ENCODE measurements at places on chromosomes 13 and 19. TPM values are rescaled to one million over a fixed set of nuclear protein-coding genes. Genes with fewer than 3 reads are reported as not detected.

DNA sequence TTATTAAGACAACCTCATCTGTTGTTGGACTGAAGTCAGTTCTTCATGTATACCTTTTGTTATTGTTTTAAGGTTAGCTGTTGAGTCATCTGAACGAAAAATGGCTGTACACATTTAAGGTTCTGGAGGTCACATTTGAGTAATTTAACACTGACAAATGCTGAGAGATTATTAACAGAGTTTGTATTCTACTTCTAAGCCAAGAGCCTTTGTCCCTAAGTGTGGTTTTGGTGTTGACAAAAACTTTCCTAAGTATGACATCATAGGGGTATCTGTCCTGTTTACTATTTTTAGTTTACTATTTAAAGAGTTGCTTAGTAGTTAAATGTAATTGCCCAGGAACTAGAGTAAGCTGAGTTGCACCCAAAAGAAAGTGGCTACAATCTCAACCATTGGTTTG lies 71.9 kb downstream of the CDK8 start:
- no peak for ATAC-seq

DNA sequence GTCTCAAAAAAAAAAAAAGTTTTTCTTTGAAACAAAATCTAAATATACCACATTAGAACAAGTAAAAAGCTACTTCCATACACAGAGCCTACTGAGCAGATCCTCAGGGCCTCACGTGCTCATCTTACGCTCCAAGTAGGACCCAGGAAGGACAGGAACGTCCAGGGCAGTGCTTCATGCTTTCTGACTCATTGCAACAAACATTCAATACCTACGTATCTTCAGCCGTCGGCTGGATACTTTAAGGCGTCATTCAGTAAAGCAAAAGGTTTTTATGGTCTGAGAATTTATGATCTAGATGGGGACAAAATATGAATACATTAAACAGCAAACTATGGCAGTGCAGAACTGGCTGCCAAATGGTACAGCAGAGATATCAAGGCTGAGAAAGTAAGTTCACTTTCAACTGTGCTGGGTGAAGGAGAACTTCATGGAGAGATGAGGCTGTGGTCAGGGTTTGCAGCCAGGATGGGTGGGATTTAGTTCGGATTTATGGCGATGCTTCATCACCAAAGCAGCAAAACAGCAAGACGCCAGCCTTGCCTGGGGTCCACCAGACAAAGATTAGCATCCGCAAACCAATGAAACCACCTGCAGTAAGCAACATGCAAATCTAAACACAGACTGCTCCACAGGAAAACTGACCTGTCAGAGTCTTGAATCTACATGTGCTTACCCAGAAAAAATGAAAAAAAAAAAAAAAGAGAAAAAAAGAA lies 20.5 kb downstream of the CARS2 start:
- ATAC-seq, result peak; percentile 58

- peak; percentile 7 for ATAC-seq
Measured at GRCh38 chr19:42301646-42302203, at the start of gene PRR19. PRR19 (plus strand) TSS chr19:42302132; CDS start chr19:42309585, 7,453 bp downstream.

DNA sequence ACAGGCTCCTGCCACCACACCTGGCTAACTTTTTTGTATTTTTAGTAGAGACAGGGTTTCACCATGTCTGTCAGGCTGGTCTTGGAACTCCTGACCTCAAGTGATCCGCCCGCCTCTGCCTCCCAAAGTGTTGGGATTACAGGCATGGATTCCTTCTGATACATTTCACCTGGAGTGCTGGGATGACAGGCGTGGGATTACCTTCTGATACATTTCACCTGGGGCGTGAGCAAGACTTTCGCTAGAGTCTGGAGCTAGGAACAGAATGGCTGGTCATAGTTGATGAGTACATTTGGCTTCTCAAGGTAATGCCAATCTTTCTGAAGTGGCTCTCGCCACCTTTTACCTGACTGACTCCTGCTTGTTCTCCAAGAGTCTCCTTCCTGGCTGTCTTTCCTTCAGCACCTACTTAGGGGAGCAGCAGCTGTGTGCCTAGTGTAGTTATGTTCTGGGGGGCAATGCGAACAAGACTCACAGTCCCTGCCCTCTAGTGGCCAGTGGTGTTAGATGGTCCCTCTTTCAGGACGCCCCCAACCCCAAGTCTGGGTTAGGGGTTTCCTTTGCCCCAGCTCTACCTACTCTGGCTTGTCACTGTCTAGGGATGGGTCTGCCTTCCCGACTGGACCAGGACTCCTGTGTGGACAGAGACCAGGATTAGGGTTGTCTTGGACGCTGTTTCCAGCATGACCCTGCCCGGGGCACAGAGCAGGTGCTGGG lies 19.3 kb downstream of the PPP1R37 start:
- no peak for ATAC-seq

DNA sequence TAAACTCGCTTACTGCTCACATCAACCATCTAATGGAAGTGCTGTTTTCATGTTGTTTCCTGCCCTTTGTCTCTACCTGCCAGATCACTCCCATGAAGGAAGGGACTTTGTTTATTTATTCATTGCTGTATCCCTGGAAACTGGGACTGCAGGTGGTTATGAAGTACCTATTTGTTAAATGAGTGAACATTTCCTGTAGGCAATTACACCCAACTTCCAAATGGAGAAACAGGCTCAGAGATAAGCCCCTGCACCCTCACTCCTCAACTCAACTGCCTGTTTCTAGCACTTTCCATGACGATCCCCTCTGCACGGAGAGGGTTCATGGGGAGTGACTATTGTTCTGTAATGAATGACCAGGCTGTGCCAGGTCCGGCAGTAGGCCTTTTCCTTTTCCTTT lies 1.9 kb upstream of the SELENOW start:
- no peak for ATAC-seq

DNA sequence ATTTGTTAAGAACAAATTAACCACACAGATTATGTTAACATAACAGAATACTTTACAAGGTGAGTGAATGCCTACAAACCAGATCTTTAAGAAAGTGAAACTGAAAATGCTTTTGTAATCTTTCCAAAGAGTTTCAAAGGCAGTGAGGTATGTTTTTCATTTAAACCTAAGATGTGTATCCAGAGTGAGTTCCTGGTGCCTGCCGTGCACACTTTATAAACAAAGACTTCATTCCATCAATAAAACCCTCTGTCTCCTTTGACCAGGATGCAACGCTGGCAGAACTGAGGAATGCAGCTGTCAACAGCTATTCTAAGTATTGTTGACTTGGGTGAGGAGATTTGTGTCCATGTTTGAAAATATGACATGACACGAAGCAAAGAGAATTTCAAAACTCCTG lies 344.6 kb downstream of the DNAJC15 start:
- no peak for ATAC-seq

DNA sequence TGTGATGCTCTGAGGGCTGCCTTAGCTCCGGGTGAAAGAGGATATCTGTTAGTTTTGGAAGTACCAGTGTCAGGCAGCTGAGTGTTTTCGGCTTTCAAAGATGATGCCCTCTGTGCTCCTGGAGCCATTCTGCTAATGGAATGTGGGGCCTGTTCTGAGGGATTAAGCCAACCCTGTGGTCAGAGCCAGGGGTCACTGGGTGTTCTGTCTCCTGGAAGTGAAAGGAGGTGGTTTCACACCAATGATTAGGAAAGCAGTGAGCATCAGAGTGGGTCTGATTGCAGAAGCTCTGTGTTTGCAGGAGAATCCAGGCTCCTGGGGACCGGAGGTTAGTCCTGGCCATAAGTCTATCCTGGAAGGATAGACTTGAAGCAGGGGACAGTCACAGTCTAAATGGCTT lies 94.6 kb downstream of the UQCRFS1 start:
- peak; percentile 49 for ATAC-seq

Gene CNN1
- 2,283 TPM for total RNA-seq

Gene PDX1
- not detected for total RNA-seq

Gene PPM1N
- total RNA-seq, result 2.6 TPM

Data from gastroesophageal sphincter (tissue), 4 donors.